ENCODE measurements at places on chromosomes 1 and 21.

DNA sequence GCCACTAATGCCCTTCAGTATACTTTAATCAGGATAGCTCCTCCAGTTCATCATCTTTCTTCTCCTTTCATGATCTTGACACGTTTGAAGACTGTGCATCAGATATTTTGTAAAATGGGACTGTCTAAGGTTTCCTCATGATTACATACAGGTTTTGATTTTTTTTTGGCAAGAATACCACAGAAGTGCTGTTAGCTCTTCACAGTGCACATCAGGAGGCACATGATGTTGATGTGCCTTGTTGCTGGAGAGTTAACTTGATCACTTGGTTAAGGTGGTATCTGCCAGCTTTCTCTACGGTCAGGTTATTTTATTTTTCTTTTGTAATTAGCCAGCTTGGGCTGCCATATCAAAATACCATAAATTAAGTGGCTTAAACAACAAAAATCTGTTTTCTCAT is 128.6 kb upstream of the IVNS1ABP start:
- no peak for DNase-seq

DNA sequence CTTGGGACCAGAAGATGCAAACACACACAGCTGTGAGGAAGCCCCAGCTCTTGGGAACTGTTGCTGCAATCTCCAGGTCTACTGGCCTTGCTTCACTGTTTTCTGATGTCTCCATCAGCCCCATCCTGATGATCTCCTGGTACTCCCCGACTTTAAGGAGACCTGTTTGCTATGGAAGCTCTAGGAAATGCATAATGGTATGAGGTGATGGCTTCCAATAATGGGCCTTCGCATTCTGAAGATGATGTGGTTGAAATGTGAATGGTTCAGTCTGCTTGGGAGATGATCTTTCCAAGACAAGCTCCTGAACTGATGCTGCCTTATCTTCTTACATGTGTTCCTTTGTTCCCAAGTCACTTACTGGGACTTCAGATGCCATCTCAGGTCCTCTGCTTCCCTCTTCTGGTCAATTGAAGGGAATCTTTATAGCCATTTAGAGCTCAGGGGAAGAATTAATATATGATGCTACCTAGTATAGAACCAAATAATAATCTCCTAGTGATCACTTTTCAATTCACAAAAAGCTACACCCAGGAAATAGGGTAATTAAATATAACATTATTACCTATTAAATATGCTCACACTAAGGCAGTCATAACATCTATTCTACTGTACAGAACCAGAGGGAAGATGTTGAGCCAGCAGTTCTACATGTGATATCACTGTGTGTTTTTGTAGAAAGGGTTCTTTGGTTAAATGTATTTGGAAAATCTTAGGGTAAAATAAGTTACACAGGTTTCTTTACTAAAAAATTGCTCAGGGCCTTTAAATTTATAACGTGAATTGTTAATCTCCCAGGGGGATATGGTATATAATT is 73.9 kb upstream of the VTCN1 start:
- peak; percentile 17 for DNase-seq

DNA sequence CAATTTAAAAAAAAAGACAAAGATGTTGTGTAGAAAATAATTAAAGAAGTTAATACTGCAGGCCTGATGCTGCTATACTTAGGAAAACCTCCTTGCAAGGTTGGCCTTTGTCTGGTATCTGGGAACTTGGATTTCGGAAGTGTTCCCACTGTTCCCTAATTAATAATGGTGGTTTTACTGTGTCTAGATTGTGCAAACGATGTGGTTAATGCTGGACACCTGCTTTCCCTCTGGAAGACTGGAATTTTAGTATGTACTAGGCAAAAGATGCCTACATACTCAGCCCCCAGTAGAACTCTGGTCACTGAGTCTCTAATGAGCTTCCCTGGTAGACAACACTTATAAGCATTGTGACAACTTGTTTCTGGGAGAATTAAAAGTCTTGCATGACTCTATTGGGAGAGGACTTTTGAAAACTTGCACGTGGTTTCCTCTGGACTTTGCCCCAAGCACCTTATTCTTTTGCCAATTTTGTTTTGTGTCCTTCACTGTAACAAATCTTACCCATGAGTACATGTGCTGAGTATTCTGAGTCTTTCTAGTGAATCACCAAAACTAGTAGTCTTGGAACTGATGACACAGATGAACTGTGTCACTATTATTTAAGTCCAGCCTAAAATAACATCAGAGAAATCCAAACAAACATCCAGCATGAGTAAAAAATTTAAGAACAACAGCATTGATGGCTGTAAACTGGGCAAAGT is 40.4 kb downstream of the LIN9 start:
- DNase-seq = peak; percentile 8

GRCh38 chr1:245583081-245583480 is 428.3 kb downstream of the KIF26B start:
- DNase-seq = no peak

DNA sequence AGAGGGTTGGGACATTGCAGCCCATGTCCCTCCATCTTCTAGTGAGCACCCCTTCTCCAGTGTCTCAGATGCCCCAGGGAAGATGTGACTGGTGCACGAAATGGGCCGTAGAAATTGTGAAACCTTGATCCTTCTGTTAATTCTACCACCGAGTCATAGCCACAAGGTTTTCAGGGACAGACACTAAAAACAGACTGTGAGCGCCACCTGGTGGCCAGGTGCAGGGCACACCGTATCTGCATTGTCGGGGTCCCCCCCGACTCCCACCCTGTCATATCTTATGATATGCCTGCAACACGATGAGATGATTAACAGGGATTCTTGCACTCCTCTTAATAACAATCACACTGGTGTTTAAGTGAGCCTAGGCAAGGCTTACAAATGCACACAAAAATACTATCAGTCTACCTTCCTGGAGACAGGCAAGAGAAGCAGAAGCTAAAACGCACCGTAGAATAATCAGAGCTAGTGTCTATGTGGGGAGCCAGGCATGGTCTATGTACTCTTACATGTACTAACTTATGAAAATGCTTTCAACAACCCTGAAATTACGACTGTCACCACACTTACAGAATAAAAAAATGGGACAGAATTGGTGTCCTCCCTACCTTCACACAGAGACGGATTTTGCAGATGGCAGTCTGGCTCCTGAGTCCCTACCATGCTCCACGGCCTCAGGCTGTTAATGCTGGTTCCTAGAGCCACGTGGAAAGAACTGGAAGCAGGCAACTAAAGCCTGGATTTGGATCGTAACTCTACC is 57.9 kb downstream of the FHAD1 start:
- peak; percentile 36 for DNase-seq

- no peak for DNase-seq
These were observed 144.1 kb upstream of the ADAMTS5 start for GRCh38 chr21:27110956-27111355.

DNA sequence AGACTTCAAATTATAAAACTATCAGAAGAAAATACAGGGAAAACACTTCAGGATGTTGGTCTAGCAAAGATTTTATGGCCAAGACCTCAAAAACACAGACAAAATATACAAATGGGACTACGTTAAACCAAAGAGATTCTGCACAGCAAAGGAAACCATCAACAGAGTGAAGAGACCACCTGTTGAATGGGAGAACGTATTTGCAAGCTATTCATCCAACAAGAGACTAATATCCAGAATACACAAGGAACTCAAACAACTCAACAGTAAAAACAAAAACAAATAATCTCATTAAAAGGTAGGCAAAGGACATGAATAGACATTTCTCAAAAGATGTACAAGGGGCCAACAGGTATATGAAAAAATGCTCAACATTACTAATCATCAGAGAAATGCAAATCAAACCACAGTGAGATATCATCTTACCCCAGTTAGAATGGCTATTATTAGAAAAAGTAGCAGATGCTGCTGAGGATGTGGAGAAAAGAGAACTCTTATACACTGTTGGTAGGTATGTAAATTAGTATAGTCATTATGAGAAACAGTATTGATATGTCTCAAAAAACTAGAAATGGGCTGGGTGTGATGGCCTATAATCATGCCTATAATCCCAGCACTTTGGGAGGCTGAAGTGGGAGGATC is 112.6 kb downstream of the LRIG2 start:
- no peak for DNase-seq

GRCh38 chr1:226655251-226656163 is 83.6 kb downstream of the ITPKB start:
- DNase-seq = no peak

- DNase-seq = no peak
These were observed 83.3 kb downstream of the ETS2 start for GRCh38 chr21:38888991-38889561.

DNA sequence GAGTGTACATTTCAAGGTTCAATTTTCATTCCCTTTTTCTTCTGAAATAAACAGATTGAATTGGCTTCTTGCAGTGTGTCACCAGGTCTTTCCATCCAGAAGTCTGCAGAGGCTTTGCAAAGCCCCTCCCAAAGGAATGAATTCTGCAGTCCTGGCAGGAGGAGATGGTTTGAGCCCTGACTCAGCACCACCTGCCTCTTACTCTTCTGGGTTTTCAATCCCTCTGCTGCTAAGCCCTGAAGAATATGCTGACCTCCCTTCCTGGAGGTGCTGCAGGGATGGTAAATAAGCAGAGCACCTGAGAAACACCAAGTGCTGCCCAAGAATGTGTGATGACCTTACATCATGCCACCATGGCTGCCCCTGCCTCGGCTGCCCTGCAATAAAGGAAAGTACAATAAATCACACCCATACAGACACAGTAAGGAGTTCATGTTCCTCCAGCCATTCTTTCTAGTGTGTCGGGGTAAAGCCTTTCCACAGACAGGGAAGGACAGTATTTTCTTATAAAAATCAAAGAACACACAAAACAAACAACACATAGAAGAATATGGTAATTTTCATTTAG is 209.2 kb downstream of the ZNF326 start:
- no peak for DNase-seq

DNA sequence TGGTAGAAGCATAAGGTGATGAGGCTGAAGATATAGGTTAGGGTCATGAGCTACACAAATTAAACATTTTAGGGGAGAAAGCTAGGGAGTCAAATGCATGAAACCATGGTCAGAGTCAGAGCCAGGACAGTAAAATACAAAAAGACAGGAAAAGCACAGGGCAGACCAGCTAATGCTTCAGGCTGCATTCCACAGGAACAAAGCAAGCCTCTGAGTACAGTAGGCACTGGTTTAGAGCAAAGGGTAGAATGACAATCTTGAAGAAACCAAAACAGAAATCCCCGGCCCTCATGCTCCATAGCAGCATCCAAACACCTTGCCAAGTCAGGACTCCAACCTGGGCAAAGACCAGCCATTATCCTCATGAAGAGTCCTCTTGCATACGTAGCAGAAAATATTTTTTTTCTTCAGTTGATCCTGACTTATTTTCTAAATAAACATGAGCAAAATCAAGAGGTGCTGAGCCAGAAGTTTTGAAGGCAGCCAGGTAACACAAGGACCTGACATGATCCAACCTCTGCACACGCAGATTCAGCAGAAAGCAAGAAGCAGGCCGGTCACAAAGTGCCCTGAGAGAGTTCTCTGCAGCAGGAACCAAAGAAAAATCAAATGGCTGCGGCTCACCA is 273.1 kb downstream of the TTLL7 start:
- DNase-seq = no peak

DNA sequence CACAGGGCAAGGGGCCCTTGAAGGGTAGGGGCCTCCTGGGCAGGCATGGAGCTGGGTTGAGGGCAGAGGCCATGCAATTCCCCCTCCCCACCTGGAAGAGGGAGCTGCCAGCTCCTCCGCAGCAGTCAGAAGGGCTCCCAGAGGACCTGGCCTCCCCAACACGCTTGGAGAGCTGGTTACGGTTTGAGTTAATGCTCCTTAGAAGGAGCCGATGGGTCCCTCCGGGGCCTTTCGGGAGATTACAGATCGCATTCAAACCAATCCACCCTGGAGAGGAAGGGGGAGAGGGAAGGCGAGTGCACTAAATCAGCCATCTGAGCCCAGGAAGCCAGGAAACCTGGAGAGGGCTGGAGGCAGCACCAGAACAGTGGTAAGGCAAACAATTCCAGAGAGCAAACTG is 106.3 kb upstream of the CSF3R start:
- no peak for DNase-seq

GRCh38 chr1:63330331-63330916 is 8.1 kb downstream of the FOXD3 start:
- DNase-seq = no peak

GRCh38 chr1:52056937-52057231 is 789 bp downstream of the BTF3L4 start:
- no peak for DNase-seq

DNA sequence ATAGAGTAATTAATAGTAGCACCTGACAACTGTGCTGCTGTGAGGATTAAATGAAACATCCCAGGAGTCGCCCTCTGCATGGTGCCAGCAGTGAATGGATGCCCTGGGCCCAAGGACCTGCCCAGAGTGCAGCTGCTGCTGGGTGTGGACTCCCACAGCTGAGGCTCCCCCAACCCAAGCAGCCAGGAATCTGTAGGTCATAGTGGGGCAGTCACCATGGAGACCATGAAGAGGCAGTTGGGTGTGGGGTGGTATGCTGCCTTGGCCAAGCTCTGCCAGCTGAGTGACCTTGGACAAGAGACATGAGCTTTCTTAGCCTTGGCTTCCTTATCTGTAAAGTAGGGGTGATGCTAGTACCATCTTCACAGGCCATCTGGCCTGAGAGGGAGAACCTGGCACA is 9.4 kb downstream of the OLIG2 start:
- no peak for DNase-seq

GRCh38 chr1:185432948-185433347 is 115.9 kb upstream of the IVNS1ABP start:
- no peak for DNase-seq

GRCh38 chr1:240190881-240191401 is 99.3 kb downstream of the FMN2 start:
- no peak for DNase-seq

DNA sequence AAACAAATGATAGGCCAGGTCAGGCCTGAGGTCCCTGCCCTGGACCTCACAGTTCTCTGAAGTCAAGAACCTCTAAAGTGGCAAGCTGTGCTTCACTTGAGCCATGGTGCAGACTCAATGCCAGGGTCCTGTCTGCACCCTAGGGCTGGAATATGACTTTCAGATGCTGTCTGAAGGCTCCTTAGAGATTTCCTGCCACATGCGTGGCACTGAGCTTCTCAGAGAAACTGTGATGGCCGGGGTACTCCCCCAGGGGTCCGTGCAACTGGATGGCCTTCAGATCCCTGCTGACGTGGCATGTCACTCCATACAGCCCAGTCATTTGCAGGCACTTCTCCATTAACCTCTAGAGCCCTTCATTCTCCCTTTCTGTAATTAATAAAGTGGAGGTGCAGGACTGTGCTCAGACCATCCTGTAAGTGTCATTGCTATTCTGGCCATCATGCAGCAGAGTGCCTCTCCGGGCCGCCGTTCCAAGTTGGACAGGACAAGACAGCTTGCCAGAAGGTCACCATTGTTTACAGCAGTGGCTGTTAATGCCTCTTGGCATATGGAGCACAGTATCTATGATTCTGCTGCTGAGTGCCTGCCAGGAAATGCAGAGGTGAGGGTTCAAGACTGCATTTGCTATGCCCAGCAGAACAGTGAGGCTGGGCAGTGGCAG is 205.1 kb upstream of the COA6 start:
- DNase-seq = no peak

All from Panc1 (cell line).